BE2C (cell line): ENCODE measurements at places on chromosomes 6 and 20.
A peak's percentile ranks its signal among the peaks of the same experiment; 100 is the strongest.

DNA sequence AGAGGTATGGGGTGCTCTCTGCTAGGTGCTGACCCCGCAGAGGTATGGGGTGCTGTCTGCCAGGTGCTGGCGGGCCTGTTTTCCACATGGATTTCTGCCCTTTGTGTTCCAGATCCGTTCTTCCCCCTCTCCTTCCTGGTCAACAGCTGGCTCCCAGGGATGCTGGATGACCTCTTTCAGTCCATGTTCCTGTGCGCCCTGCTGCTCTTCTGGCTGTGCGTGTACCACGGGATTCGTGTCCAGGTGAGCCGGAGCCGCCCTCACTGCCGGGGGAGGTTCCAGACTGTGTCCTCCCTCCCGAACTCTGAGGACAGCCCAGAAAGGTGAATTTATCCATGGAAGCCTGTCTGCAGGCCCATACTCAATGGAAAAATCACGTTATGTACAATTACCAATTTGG, 36.3 kb downstream of the DYNLT1 start:
- no peak for DNase-seq

DNA sequence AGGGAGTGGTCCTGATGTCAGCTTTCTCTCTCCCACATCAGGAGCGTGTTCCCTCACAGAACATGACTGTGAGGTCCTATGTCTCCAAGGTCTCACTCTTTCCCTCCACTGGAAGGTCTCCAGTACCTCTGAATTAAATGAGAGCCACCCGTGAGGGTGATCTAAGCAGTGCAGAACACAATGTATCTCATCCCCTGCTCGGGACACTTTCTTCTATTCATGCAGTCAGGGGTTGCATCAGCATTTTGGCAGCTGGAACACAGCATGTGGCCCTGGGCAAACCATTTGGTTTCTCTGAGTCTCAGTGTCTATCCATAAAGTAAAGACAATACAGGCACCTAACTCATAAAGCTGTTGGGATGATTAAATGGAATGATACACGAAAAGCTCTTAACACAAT, 34.2 kb downstream of the MAFB start:
- DNase-seq = no peak

GRCh38 chr20:44495802-44496481, 20.3 kb downstream of the TTPAL start:
- DNase-seq = no peak

GRCh38 chr6:30129265-30130178, 6.4 kb upstream of the TRIM40 start:
- DNase-seq = no peak

GRCh38 chr6:95128947-95129346, 448.4 kb upstream of the MANEA start:
- no peak for DNase-seq

DNA sequence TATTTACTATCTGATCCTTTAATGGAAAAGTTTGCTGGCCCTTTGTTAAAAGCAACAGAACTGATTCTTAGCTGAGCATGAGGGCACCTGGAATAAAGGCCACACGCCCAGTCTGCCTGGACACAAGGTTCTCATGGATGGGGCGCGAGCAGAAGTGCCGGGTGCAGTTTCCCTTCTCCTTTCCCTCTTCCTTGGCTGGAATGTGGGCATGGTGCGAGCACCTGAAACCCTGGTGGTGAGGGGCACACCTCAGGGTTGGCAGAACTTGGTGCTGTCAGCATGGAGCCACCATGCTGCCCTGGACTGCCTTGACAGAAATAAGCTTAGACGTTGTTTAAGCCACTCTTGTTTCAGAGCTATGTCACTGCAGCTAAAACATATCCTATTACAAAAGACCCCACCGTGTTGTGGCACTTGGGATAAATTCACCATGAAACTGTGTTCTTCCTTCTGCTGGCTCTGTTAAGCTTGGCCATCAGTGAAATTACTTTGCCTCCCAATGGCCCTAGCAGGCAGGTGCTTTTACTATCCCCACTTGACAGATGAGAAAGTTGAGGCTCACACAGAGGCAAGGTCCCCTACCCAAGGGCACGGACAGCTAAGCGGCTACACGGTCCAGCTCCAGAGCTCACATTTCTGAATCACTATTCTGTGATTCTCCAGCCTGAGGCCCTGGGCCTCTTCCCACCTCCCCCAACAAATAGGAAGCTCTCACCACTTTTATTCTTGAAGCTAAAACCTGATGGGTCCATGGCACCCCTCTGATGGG, 115.9 kb downstream of the PREX1 start:
- no peak for DNase-seq

DNA sequence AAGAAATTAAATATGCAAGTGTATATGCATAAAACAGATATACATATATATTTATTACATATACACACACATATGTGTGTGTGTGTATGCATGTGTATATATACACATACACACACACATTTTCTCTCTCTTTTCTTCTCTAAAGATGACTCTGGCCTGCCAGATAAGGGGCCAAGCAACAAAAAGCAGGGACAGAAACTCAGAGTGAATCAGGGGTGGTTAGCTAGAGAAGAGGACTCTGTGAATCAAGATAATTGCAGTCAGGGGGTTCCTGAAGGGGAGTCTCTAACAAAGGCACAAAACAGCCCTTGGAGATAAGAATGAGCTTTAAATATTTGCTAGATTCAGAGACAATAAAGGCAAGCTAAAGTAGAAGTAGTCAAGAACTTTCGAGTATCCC, 650.5 kb downstream of the UTRN start:
- DNase-seq = no peak

- no peak for DNase-seq
These were observed 58.6 kb upstream of the EEF1A1 start for GRCh38 chr6:73579389-73579788.

- DNase-seq = peak; percentile 65
These were observed 497.0 kb downstream of the BTBD3 start for GRCh38 chr20:12414446-12415274.

- DNase-seq = no peak
These were observed 260.0 kb downstream of the MMUT start for GRCh38 chr6:49202924-49203536.

DNA sequence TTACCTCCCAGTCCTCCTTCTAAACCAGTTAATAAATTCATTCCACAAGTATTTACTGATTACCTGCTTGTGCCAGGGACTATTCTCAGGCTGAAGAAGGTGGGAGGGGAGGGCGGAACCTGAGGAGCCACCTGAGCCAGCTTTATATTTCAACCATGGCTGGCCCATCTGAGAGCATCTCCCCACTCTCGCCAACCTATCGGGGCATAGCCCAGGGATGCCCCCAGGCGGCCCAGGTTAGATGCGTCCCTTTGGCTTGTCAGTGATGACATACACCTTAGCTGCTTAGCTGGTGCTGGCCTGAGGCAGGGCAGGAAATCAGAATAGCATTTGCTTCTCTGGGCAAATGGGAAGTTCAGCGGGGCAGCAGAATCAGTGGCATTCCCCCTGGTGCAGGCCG, 4.9 kb upstream of the AAR2 start:
- DNase-seq = no peak

DNA sequence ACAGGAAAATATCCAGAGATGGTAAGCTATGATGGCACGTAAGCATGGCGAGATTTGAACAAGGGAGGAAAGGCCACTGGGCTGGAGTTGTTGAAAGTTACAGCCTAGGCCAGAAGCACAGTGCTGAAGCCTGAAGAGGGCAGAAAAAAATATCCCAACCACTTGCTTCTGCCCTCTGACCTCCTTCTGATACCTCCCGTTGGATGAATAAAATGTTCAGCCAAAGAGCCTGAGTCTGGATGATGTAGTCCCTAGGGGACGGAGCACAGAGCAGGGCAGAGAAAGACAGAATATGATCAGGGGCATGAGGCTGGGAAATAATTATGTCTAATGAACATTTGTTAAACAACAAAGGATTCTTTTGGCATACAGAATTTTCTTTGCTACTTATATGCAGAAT, 19.7 kb downstream of the KLHL31 start:
- no peak for DNase-seq

GRCh38 chr6:134979142-134979541, 29.2 kb upstream of the ALDH8A1 start:
- DNase-seq = no peak

GRCh38 chr20:51204794-51205193, 181.9 kb upstream of the KCNG1 start:
- peak; percentile 20 for DNase-seq

- no peak for DNase-seq
These were observed 3.3 kb downstream of the VAPB start for GRCh38 chr20:58392286-58392685.

GRCh38 chr20:57411406-57412283, 20.4 kb downstream of the RBM38 start:
- DNase-seq = no peak

DNA sequence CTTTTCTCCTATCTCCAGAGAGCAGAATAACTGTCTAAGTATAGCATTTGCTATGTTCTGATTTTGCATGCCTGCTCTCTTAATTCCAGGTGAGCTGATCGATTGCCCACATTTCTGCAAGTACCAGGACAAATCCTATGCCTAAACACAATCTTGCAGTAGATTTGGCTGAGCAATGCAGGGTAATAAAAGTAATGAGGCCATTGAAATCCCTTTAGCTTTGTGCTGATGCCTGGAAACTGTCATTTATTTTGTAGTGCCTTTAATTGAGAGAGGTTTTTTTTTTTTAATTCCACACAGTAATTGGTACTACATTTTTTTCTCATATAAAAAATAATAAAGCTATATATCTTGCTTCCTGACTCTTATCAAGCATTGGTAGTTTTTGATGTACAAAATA, 252.3 kb downstream of the NKAIN2 start:
- no peak for DNase-seq

GRCh38 chr6:17986656-17987446, 584 bp downstream of the KIF13A start:
- peak; percentile 28 for DNase-seq

DNA sequence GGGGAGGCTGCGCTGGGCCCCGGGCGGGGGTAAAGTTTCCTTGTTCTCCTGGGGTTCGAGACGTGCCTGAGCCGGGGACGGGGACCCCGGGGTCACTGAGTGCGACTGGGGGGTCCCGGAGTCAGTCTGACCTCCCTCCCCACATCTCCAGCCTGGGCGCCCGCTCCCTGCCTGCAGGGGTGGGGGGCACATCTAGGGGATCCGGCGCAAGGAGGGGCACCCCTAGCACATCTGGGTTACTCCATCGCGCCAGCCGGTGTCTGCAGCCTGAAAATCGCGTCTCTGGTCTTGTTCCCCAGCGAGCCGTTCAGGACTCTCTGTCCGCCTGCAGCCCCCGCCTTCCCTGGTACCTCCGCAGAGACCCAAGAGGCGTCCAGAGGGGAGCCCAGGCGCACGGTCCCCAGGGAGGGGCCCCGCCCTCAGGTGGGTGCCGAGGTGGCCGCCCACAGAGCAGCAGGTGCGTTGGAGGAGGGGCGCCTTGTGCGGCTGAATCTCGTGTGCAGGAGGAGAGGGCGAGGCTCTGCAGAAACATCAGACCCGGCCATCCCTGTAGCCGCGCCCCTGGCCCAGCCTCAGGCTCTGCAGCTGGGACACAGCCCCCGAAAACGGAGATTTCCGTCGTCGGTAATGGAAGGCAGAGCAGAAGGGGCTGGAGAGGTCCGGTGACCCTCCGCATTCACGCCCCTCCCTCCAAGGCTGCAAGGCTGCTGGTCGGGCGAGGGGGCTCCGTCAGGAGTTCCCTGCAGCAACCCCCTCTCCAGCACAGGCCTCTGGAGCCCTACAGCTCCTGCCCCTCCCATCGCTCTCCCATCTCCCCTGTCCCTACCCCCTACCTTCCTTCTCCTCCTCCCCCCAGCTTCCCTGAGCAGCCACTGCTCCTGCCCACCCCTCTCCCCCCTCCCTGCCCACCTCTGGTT, 628 bp upstream of the CHRNA4 start:
- no peak for DNase-seq

DNA sequence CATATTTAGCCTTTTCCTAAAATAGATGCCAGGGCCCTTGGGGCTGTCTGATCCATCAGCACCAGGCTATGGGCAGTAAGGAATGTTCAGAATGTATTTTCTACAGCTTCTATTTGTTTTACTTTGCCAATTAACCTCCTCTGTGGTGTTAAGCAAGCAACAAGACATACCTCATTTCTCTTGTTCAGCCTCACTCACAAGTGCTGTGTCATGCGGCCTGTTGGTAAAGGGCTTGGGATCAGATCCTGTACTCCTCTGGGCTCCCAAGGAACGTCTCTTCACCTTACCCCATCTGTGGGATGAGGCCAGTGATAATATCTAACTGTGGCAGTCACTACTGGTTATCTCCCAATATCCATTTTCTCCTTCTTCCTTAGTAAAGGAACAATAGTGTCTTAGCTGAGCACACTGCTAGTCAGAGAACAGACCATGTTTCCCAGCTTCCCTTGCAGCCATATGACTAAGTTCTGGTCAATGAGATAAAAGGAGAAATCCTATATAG, 7.0 kb upstream of the DSTN start:
- DNase-seq = no peak

DNA sequence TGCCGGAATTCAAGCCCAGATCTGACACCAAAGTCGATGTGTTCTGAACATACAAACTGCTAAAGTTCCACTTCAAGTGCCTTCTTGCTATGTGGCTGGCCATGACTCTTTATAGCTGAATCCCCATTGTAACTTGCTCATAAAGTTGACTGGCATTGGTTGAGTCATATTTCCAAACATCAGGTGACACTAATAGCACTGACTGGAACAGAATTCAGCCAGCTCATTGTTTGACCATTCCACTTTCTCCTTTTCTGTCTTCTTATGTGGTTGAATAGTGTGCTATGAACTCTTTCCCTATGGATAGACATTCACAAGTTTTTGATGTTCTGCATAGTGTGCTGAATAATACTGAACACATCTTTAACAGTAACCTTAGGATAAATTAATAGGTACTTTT, 266.2 kb upstream of the ZFP64 start:
- no peak for DNase-seq

- DNase-seq = no peak
These were observed 109.2 kb downstream of the BMP7 start for GRCh38 chr20:57157106-57157691.

DNA sequence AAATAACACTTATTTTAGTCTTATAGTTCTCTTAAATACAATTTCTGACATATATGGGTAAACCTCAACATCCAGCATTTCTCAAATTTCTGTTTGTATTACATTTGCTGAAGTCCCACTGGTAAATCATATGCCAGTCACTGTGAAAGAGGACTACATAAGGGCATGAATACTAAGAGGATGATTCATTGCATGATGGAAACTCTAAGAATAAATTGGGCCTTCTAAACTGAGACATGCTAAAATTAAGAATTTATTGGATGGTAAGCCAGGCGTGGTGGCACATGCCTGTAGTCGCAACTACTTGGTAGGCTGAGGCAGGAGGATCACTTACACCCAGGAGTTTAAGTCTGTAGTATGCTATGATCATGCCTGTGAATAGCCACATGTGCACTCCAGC, 12.1 kb downstream of the DEFB123 start:
- no peak for DNase-seq

DNA sequence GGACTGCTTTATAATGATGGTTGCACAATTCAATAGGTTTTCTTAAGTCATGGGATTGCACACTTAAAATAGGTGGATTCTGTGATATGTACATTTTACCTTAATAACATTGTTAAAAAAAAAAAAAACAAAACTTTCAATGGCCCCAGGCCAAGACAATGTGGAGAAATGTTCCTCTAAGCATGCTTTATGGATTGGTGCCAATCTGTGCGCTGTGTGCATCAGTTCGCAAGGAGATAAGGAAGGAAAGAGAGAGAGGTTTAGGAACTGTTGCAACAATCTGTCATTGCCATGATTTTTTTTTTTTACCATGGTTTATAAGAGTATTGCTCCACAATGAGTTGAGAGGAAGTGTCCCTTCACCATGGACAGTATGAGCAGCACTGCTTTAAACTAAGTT, 399.6 kb downstream of the PTPRT start:
- no peak for DNase-seq
